ENCODE measurements at places on chromosomes 12 and 14.

DNA sequence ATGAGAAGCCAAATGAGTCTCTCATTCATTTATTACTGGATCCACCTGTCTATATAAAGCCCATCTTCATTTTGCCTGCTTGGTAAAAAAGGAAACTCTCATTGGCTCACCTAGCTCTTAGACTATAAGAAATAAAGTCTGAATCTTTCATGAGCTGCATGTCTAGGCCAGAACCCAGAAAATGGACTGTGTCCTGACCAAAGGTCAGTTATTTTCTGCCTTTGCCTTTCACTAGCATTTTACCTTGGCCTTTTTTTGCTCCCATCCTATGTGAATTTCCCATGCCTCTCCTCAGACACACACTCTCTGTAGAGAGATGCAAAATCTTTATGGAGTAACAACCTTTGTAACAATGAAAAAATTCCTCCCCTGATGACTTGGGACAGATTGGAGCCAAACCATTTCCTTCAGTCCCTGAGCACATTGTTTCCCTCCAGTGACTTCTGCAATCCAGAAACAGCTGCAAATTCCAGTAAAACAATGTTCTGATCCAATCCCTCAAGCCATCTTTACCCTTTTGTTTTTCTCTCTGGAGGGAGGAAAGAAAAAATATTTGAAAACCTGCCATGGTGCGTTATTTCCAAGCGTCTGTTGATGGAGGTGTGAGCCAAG, 33.6 kb upstream of the MAP3K9 start:
- no peak overlapping the region for H3K4me3 ChIP-seq
- H3K36me3 ChIP-seq: no peaks in the 10 kb centered on the region
- no peaks in the 10 kb centered on the region for H3K4me1 ChIP-seq
- DNase-seq: no peak
- no peak overlapping the region for H3K27ac ChIP-seq
- H3K27me3 ChIP-seq: peaks cover 2% of the 10 kb centered on the region

DNA sequence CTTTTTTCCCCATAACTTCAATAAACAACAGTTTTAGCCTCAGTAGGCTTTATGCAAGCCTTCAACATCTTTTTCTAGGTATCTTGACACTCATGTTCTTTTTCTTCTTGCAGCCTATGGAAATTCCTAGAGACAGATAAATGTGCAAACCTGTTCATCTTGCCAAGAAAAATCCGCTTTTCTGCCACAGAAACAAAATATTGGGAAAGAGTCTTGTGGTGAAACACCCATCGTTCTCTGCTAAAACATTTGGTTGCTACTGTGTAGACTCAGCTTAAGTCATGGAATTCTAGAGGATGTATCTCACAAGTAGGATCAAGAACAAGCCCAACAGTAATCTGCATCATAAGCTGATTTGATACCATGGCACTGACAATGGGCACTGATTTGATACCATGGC, 295.9 kb downstream of the ZFP36L1 start:
- no peak overlapping the region for H3K27ac ChIP-seq
- no peak overlapping the region for H3K4me3 ChIP-seq
- no peak for DNase-seq
- H3K4me1 ChIP-seq: peaks cover 10% of the 10 kb centered on the region

DNA sequence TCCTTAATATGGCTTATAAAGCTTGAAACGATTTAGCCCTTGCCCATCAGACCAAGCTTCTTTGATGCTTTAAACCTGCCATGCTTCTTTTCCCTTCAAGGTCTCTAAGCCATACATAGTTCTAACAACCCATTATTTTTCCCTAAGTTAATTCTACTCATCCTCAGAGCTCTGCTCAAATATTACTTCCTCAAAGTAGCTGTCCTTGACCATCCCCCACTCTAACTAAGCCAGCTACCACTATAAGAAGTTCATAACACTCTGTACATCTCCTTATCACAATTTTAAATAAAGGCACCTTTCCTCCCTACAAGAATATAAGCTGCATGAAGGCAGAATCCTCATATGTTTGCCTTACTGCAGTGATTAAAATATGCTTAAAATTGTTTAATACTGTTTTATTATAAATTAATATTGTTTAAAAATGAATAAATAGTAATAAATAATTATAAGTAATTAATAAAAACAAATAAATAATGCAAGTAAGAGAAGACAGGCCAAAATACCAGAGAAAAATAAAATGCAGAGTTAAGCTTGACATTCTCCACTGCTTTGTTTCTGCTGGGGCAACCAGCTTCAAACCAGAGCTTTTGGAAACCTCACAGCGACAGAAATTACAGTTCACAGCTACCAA, 76.8 kb downstream of the NUMB start:
- no peaks in the 10 kb centered on the region for H3K4me1 ChIP-seq
- no peak overlapping the region for H3K4me3 ChIP-seq
- no peak overlapping the region for H3K27ac ChIP-seq
- no peaks in the 10 kb centered on the region for H3K27me3 ChIP-seq

GRCh38 chr12:64269161-64269560, 47.1 kb upstream of the KICS2 start:
- H3K27ac ChIP-seq: no peak overlapping the region
- H3K4me1 ChIP-seq: peaks cover 7% of the 10 kb centered on the region
- no peak overlapping the region for H3K4me3 ChIP-seq
- DNase-seq: no peak
- no peaks in the 10 kb centered on the region for H3K36me3 ChIP-seq
- peaks cover 16% of the 10 kb centered on the region for H3K27me3 ChIP-seq

DNA sequence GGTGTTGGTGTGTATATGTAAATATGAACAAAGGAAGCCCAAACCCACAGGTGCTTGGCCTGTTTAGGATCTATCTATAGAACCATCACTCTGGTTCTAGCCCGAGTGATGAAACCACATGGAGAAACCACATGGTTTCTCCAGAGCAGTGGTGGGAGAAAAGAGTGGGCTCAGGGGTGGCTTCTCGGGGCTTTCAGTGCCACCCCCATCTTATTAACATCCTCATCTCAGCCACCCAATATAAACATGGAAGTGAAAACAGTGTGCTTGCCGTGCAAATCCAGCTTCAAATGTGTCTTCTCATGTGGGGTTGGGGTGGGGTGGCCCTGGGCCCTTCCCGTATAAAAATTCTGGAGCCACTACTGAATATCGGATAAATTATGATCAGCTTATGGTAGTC, 109.0 kb downstream of the STAB2 start:
- H3K36me3 ChIP-seq: no peaks in the 10 kb centered on the region
- H3K27ac ChIP-seq: no peak overlapping the region
- H3K4me1 ChIP-seq: no peaks in the 10 kb centered on the region
- no peak overlapping the region for H3K4me3 ChIP-seq
- peaks cover 27% of the 10 kb centered on the region for H3K27me3 ChIP-seq

- DNase-seq: no peak
- H3K36me3 ChIP-seq: no peaks in the 10 kb centered on the region
- no peaks in the 10 kb centered on the region for H3K27me3 ChIP-seq
- H3K4me1 ChIP-seq: peaks cover 34% of the 10 kb centered on the region
- peak overlapping the region; percentile 8 for H3K27ac ChIP-seq
These were observed 76.5 kb downstream of the FOXN3 start for GRCh38 chr14:89340200-89341181.

DNA sequence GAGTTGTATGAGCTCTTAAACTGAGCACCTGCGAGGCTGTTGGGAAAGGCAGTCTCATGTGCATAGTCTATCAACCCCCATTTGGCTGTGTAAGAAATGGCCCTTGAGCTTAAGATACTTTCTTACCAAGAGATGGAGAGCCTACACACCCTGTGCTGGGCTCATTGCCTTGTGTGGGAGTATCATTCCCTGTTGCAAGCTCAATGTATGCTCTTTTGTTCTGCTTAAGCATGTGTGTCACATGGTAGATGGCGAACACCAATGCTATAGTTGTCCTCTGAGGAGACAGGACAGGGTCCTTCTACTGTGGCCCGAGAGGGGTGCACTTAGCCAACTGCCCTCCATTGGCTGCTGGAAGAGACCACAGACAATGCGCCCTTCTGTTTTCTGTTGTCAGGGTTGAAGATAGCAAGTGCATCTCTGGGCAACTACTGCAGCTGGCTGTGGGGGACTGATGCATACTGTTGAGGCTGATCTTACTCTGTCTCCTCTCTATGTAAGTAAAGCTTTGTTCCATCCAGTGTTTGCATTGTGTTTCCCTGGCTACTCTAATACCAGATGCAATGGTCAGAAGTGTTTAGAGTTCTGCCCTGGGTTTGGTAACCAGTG, 79.5 kb downstream of the PTPRB start:
- no peaks in the 10 kb centered on the region for H3K27me3 ChIP-seq
- H3K36me3 ChIP-seq: no peaks in the 10 kb centered on the region
- DNase-seq: no peak
- H3K27ac ChIP-seq: no peak overlapping the region
- no peaks in the 10 kb centered on the region for H3K4me1 ChIP-seq

DNA sequence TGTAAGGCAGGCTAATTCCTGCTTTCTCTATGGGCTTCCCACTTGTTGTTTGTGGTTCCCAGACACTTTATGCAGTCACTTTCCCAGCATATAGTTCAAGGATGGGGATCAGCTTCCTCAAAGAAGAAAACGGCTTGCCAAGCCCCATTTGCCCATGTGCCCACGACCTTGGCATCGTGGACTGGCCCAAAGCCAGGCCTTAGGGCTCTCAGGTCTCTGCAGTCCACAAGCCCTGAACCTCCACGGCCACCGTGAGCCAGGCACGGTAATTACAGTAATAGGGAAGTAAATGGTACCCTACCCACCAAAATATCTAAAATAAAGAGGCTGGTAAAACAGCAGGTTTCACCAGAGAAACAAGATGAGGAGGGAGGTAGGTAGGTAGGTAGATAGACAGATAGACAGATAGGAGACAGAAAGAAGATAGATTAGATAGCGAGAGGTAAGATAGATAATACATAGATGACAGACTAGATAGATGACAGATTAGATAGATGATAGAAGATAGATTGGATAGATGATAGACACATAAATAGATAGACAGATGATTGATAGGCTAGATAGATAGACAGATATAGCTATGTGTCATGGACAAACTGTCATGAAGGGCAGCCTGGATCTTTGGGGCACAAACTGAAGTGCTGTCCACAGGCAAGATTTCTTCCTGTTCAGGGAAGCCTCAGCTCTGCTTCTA, 163.1 kb downstream of the SLC15A4 start:
- peaks cover 10% of the 10 kb centered on the region for H3K36me3 ChIP-seq
- no peaks in the 10 kb centered on the region for H3K4me1 ChIP-seq
- H3K4me3 ChIP-seq: no peak overlapping the region
- no peaks in the 10 kb centered on the region for H3K27me3 ChIP-seq
- no peak for DNase-seq
